NAMALWA (cell line): ENCODE measurements at places on chromosomes 6 and 20.
A peak's percentile ranks its signal among the peaks of the same experiment; 100 is the strongest.

- no peak for DNase-seq
Measured at GRCh38 chr6:1609041-1609647, 571 bp upstream of the FOXC1 start.

- no peak for DNase-seq
Measured at GRCh38 chr20:3854462-3854871, 7.8 kb downstream of the MAVS start.

- no peak for DNase-seq
Measured at GRCh38 chr6:169536446-169537170, 165.2 kb downstream of the WDR27 start.

GRCh38 chr6:170451762-170452651 is 101.1 kb downstream of the PSMB1 start:
- DNase-seq: no peak

DNA sequence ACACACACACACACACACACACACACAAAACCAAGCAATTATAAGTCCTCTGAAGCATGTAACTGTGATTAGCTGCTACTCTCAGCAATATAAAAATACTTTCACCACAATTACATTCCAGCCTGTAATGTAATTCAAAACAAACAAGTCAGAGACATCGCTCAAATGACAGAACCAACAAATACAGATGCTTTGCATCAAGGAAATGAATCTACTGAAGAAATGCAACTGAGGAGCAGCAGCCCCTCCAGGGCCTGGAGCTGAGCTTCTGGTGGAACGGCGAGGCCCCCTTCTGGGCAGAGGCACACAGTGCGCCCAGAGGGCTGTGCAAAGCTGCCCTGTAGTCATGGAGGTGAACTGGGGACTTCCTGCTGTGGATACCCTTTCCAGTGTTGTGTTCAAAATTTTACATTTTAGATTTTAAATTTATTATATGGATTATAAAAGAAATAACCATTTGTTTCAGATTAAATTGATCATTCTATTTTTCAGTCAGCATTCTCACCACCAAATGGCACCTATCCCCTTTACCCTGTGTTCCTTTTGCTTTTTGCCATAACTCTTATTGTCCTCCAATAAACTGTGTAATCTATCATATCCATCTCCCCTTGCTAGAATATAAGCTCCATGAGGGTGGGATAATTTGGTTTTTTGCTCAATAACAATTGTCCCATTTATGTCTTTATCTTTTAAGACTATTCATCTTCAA is 23.2 kb downstream of the ADAT2 start:
- DNase-seq: peak; percentile 83
